ENCODE measurements at places on chromosomes 4 and X. TPM values are rescaled to one million over a fixed set of nuclear protein-coding genes. Genes with fewer than 3 reads are reported as not detected.

- peak; percentile 65 for DNase-seq
Observed at GRCh38 chr4:14196131-14196530, 568.6 kb upstream of the BOD1L1 start.

- DNase-seq: no peak
Observed at GRCh38 chrX:2423282-2423681, 77.5 kb downstream of the DHRSX start.

DNA sequence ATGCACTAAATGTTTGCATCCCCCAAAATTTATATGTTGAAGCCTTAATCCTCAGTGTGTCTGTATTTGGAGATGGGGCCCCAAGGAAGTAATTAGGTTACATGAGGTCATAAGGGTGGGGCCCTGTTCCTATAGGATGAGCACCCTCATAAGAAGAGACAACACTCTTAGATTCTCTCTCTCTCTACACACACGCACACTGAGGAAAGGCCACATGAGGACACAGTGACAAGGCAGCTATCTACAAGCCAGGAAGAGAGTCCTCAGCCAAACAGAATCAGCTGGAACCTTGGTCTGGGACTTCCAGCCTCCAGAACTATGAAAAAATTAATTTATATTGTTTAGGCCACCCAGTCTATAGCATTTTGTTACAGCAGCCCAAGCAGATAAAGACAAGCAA is 69.3 kb upstream of the NOCT start:
- no peak for DNase-seq

- no peak for DNase-seq
Observed at GRCh38 chrX:136781180-136781797, 557 bp upstream of the ARHGEF6 start.

DNA sequence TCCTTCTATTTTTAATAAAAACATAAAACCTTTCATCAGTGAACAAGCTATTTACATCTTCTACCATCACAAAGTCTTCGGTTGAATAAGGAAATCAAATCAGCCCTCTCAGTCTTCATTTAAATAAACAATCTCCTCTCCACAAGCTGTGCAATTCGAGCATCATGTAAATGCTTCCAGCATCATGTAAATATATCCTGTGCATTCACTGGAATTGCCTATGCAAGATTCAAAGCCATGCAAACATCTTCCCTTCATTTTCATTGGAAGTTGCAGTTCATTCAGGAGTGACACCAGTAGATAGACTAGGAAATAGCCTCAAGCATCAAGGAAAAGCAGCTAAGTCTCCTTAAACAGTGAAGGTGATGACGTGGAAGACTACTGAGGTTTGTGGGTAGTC is 77.7 kb upstream of the PCDH19 start:
- DNase-seq: no peak

The PDCL2 gene
- polyA plus RNA-seq: not detected

Measured in left kidney (tissue), 8 donors.